GDM1 (cell line): ENCODE measurements at places on chromosomes 7 and 10.
A peak's percentile ranks its signal among the peaks of the same experiment; 100 is the strongest.

DNA sequence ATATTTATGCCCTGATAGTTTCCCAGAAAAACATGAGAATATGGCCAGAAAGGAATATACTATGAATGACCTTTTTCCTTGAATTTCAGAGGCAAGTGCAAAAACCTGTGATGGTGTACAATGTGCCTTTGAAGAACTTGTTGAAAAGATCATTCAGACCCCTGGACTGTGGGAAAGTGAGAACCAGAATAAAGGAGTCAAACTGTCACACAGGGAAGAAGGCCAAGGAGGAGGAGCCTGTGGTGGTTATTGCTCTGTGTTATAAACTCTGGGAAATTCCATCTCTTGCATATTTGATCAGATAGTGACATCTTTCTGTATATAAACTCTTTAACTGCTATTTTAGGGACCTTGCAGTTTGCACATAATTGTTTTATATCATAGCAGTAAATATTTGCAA lies 33.7 kb downstream of the RAB18 start:
- DNase-seq, result no peak

GRCh38 chr7:46784732-46785131 lies 797.2 kb downstream of the TNS3 start:
- no peak for DNase-seq

GRCh38 chr7:17432793-17433192 lies 134.3 kb downstream of the AHR start:
- DNase-seq, result no peak

DNA sequence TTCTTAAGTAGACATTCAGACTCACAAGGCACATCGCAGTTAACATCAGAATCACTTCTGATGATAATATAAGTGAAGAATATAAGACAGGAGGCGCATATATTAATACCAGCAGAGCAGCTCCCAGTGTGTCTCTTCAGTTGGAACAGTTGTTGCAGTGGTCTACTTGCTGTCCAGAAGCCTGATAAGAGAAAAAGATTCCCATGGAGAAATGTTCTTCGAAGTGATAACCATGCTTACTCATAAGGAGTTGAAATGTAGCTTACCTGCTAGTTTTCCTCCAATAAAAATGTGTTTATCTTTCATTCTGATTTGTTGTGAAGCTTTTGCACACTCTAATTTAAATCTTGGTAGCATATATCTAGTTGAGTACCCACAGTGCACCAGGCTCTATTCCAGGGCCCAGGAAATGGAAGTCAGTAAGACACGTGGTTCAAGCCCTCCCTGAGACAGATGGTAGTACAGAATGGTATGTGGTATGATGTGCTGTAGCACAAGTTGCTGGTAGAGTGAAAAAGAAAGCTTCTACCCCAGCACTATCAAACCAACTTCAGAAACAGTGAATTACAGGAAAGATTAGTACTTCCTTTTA lies 124.0 kb downstream of the MAPK8 start:
- DNase-seq, result no peak

DNA sequence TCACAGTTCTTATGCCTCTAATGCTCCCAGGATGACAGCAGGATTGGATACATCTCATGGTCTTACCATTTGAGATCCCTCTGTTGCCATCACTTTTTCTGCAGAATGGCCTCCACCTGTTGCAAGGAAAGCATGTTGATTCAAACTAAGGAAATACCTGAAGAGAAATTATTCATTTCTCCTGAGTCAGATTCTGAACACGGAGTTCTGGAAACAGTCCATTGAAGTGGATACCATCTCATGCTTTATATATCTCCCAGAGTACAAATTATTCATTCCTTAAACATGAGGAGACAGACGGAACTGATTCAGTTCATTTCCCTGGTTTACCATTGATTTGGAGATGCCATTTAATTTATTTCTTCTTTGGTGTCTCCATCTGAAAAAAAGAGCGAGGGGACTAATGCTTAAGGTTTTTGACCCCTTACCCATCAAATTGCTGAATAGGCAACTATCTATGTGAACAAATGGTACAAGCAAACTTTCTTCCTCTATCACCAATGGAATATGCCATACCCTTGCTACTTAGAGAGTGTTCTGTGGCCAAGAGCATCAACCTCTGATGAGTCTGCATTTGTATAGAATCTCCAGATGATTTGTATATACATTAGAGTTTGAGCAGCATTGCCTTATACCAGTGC lies 305.0 kb upstream of the LRGUK start:
- no peak for DNase-seq

DNA sequence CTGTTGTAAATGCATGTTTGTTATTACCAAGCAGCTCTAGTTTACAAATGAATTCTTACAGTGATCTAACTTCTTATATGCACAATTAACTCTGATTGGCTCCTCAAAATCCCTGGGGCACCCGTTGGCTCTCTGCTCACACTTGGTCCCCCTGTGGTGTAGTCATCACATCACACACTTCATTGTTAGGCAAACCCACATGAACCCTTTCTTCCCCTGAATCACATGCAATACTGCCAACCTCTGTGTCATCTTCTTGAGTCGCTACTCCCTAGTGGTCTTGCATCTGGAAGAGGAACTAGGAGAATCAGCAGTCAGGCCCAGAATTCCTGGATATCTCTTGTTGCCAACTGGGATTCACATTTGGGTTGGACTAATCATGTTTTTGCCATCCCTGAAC lies 73.1 kb downstream of the CD36 start:
- DNase-seq, result no peak

DNA sequence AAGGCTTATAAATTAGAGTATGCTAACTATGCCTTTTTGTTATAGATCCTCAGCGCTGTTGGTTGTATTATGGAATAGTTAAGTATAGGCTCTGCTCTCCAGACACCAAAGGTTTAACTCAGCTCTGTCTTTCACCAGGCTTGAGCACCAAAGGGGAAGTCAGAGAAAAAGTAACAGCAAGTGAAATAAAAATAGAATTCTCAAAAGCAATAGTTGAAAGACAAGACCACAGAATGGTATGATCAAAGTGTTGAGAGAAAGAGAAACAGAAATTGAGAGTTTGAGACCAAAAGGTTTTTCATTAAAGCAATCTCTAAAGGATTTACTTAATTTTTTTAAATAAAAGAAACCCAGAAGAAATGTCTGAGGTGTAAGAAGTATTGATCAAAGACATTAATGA lies 529.8 kb upstream of the C7orf33 start:
- no peak for DNase-seq

- no peak for DNase-seq
Measured at GRCh38 chr7:149573519-149573918, 75.9 kb upstream of the ZNF746 start.

- DNase-seq, result peak; percentile 57
Measured at GRCh38 chr7:37920305-37920848, at the start of gene EPDR1. EPDR1 (plus strand) TSS chr7:37920640; CDS start chr7:37920940, 300 bp downstream.

GRCh38 chr7:151024435-151025056 lies at the start of gene ATG9B:
ATG9B (minus strand) TSS chr7:151024494; CDS start chr7:151024423, 71 bp downstream.
- DNase-seq, result no peak

GRCh38 chr10:102003541-102003940 lies 52.4 kb downstream of the ARMH3 start:
- DNase-seq, result no peak

GRCh38 chr10:69384320-69384719 lies 32.4 kb downstream of the TACR2 start:
- no peak for DNase-seq

DNA sequence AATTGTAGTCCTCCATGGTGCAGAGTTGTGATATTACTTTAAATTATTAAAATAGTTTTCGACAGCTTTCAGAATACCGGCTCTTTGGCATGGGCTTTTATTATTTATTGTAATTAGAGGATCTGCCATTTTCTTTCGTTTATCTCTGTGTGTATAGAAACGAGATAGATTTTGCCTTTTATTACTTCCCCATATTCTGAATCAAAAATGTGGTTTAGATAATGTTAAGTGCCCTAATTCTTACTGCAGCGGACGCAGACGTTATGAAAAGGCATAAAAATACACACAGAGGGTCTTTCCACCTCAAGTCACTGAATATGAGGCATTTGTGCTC lies 1.9 kb upstream of the ARID5B start:
- DNase-seq, result no peak

DNA sequence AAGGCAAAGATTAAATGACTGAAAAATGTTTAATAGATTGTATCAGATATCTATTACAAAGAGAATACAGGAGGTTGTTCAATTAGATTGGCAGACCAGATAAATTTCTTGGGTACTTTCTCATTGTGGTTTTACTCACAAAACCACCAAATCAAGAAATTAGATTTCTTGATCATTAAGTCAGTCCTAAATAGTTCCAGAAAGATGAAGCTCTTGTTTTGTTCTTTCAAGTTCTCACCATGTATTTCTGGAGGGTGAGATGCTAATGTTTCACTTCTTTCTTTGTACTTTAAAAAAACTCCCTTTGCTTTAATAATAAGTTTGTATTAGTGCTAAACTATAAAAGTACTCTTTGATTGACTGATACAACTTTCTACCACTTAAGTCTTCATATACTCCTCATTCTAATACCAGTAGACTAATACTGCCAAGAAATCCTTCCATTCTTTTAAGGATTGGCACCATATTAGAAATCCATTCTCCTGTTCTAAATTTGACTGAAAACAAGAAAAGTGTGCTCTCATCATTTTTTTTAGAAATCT lies 69.4 kb downstream of the RNF133 start:
- no peak for DNase-seq

DNA sequence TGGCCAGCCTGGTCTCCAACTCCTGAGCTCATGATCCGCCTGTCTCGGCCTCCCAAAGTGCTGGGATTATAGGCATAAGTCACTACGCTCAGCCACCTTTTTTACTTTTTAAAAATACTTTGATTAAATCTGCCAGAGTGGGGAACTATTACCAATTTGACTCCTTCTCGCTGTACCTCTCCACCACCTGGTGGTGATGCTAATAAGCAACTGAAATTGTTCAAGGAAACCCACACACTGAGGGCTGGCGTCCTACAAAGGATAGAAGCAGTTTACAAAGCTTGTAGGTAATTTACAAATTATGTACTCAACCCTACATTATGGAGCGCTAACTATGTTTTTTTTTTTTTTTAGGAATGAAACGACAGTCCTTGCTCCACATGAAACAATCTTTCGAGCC lies 111.1 kb downstream of the CPED1 start:
- no peak for DNase-seq

- no peak for DNase-seq
Measured at GRCh38 chr7:12092499-12093130, 118.5 kb upstream of the TMEM106B start.

DNA sequence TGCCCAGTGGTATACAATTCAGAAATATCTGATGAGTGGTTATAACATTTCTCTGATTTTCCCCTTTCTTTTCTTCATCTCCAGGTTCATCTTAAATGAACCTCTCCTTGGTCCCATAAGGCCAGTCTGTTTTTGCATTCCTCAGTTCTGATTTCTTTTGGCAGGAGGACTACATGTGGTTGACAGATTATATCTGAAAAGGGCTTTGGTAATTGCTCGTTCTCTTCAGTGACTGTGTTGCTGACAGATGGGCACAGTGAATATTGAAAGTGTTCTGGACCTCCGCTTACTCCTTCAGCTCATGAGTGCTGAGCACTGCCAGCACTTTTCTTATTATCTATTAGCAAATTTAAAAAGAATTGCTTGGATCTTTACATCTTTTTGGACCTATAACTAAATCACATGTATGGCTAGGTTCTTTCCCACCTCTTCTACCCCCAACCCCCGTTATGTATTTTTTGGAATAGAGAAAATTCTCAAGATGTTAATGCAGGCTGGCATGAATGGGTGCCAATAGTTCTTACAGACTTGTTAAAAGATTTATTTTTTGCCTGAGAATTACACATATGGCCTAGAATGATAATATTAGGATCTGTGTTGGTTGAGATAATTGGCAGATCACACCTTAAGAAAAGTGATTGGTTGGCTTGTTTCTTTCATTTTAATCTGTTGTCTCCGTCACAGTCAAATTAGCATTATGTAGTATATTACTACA lies 323.0 kb downstream of the EXOC4 start:
- no peak for DNase-seq

DNA sequence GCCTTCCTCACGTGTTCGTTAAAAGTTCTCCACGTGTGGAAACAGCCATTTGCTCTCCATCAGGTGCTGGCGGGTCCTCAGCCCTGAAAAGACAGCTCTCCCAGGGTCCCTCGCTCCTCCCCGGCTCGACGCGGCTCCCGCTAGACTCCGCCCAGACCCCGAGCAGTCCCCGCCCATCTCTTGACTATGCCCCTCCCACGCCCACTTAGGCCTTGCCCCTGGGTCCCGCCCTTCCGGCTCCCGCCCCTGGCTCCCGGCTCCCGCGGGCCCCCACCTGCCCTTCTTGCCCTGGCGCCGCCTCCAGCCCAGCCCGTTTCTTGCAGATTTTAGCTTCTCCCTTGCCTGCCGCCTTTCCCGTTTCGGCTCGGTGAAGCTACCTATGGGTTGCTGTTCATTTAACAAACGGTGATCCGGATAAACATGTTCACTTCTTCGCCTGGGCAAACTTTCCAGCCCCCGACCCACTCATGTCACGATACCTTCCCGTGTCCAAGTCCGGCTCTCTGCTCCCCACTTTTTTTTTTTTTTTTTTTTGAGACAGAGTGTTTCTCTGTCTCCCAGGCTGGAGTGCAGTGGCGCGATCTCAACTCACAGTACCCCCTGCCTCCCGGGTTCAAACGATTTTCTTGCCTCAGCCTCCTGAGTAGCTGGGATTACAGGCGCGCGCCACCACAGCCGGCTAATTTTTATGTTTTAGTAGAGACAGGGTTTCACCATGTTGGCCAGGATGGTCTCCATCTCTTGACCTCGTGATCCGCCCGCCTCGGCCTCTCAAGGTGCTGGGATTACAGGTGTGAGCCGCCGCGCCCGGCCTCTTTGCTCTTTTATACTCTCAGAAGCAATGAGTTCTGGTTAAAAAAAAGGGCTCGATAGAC lies 830 bp upstream of the ZNF438 start:
- peak; percentile 93 for DNase-seq

DNA sequence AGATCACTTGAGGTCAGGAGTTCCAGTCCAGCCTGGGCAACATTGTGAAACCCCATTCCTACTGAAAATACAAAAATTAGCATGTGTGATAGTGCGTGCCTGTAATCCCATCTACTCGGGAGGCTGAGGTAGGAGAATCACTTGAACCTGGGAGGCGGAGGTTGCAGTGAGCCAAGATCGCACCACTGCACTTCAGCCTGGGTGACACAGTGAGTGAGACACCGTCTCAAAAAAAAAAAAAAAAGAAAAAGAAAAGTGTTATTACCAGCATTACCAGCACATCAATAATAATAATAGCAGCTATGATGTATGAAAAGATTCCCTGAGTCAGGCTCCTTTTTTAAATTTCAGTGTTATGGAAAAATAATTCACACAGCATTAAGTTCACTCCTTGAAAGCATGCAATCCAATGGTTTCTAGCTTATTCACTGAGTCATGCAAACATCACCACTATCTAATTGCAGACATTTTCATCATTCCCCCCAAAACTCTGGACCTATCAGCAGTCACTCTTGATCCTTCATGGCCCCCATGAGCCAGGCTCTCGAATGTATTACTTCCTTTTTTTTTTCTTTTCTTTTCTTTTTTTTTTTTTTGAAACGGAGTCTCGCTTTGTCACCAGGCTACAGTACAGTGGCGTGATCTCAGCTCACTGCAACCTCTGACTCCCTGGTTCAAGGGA lies 228.4 kb downstream of the FANK1 start:
- no peak for DNase-seq

DNA sequence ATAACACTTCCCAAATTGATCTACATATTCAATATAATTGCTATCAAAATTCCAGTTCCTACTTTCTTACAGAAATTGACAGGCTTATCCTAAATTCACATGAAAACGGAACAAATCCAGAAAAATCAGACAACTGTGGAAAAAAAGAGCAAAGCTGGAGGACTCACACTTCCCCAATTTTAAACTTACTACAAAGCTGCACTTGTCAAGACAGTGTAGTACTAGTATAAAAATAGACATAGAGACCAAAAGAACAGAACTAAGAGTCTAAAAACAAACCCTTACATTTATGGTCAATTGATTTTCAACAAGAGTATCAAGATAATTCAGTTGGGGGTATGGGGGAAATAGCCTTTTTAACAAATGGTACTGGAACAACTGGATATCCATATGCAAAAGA lies 27.5 kb downstream of the LMBR1 start:
- DNase-seq, result no peak
